Fibroblast of villous mesenchyme (primary cell): ENCODE measurements at places on chromosomes 11 and 22. TPM values are rescaled to one million over a fixed set of nuclear protein-coding genes. Genes with fewer than 3 reads are reported as not detected.
A peak's percentile ranks its signal among the peaks of the same experiment; 100 is the strongest.

Gene GAB4
- total RNA-seq, result not detected in 2 replicates

Gene ROBO4
- total RNA-seq, result under 0.01 and 0.86 TPM in 2 replicates

Gene OR51B4
- total RNA-seq, result 0.43 TPM in 1 of 2 replicates, not detected in the other

Gene MAPK8IP2
- total RNA-seq, result 0.32 and 0.43 TPM in 2 replicates

Gene P2RY2
- total RNA-seq, result under 0.01 TPM in 1 of 2 replicates, not detected in the other

DNA sequence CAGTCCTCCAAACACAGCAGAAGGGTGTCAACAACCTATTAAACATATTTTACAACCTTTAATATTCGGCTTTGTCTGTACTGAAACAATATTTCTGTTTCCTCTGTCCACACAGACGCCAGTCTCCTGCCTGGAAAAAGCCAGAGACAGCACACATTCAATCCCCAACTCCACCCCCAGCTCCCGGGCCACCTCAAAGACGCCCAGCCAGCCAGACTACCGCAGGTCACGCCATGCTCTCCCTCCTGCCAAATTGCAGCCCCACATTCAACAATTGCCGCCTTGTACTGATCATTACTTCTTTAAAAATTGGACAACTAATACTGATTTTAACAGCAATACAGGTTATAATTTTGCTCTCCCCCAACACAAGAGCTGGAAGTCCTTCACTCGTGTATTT, 1.2 kb downstream of the SERGEF start:
- no peak for DNase-seq

DNA sequence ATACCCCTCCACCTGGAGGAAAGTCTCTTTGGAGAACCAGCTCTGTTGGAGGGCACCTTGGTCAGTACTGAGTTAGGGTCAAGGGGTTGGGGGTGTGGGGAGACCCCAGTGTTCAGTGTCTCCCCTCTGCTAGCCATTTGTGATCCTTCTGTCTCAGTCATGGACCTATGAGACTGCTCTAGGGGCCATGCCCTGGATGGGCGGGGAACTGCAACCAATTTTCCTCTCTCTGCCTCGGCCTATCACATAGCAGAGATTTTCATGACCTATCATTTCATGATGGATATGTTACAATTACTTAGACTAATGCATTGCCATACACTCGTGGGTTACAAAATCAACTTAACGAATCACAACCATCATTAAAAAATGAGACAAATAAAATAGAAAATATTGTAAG, 7.4 kb downstream of the OTOG start:
- no peak for DNase-seq

DNA sequence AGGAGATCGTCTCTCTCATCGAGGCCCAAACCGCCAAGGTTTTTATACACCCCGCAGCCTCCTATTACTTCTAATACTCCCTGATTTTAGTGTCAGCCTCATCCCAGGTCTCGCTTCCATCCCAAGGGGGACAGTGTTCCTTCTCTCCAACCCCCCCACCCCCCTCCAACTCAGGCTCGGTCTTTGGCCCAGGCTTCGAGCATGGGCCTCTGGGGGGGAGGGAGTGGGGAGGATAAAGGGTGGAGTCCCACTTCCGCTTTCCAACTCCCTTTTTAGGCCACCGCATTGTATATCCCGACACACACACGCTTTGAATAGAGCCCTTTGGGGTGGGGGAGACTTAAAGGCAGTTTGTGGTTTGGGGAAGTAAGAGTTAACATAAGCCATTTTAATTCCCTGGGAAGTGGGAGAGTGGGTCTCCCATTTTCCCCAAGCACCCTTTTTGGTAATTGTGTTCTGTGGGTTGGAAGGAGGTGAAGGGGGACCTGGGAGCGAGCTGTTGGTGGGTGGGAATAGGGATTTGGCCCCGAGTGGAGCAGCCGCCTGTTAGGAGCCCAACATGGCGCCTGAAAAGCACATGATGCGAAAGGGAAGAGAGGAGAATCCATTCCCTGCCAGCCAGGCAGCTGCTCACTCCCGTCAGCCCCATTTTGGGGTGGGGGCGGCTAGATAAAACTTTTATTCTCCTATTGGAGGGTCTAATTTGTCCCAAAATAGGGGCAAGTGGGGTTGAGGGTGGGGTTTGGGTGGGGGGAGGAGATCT, 844 bp downstream of the PCF11 start:
- peak; percentile 60 for DNase-seq

DNA sequence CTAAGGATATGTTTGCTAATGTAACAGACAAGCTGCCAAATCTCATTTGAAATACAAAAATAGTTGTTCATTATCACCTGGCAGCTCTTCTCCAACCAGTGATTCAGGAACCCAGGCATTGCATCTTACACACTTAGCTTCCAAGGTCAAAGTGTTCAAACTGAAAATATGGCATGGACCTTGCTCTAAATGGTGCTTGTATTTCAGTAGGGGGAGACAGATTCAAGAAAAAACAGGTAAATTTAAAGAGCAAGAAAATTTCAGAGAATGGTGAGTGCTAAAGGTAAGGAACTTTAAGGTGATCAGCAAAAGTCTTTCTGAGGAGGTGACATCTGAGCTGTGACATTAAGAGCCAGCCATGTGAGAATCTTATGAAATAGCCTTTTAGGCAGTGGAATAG, 82.8 kb upstream of the E2F8 start:
- no peak for DNase-seq

GRCh38 chr22:40412441-40412840, 42.0 kb downstream of the SGSM3 start:
- no peak for DNase-seq

- DNase-seq, result no peak
These were observed 113.1 kb downstream of the ETS1 start for GRCh38 chr11:128474036-128474874.

DNA sequence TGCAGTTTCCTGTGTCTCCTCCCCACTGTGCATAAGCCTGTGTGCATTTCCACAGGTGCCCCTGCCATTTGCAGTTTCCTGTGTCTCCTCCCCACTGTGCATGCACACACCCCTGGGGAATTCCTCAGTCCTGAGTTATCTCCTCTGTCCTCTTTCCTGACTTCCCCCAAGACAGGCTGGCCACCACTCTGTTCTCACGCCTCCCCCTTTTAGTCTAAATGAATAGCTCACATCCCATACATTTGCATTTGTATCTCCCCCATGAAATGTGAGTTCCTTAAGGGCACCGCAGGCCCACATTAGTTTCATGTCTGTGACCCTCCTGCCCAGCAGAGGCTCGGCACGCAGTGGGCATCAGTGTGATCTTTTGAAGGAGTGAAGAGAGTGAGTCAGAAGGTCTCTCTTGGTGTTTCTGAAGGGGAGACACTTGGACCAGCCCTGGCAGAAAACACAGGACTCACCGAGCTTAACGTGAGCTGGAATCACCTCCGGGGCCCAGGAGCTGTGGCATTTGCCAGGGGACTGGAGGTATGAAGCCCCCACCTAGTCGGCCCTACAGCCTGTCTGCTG, 6.2 kb downstream of the LRRC74B start:
- no peak for DNase-seq

- no peak for DNase-seq
These were observed 47.2 kb downstream of the CYTH4 start for GRCh38 chr22:37329238-37330140.
